ENCODE measurements at places on chromosomes 16 and 17.

- no peak for DNase-seq
These were observed 22.8 kb downstream of the PRKCB start for GRCh38 chr16:23858542-23858941.

GRCh38 chr17:44556166-44556831, 985 bp upstream of the FZD2 start:
- DNase-seq = no peak

DNA sequence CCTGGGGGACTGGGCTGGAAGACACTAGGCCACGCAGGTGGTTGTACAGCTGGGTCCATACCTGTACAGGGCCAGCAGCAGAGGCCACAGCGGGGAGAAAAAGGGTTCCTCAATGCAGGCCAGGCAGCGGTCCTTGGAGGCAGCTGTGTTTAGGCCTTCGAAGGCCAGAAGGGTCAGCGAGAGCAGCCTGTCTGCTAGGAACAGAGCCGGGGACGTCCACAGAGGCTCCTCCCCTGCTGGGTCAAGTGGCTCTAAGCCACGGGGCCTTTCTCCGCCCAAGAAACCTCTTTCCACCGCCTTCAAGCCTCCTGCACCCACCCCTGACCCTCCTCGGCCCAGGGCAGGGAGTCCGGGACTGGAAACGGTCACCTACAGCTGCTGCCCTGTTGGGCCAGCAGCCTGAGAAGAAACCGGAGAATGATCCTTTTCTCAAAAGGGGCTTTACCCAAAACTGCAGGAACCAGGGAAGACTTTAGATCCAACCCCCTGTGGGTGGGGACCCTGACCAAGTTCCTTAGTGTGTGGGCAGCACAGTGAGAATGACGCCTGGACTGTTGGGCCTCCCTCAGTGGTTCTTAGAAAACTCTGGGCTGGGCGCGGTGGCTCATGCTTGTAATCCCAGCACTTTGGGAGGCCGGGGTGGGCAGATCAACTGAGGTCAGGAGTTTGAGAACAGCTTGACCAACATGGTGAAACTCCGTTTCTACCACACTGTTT, 8.4 kb upstream of the SPATA2L start:
- no peak for DNase-seq

GRCh38 chr16:57748596-57748995, 13.0 kb downstream of the KATNB1 start:
- no peak for DNase-seq

DNA sequence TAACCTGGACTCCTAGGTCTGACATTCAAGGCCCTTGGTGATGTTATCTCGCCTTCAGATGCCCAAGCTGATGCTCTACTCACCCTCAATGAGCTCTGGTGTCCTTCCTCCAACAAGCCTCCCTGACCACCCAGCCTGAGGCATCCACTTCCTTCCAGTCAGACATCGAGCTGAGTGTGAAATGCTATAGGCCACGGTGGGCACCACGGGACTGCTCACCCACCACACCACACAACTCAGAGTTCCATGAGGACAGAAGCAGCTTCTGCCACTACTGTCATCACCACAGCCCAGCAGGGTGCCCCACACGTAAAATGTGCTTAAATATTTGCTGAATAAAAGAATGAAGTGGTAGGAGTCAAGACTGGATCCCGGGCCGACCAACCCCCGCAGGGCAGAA, 12.0 kb downstream of the CREBBP start:
- DNase-seq = no peak

DNA sequence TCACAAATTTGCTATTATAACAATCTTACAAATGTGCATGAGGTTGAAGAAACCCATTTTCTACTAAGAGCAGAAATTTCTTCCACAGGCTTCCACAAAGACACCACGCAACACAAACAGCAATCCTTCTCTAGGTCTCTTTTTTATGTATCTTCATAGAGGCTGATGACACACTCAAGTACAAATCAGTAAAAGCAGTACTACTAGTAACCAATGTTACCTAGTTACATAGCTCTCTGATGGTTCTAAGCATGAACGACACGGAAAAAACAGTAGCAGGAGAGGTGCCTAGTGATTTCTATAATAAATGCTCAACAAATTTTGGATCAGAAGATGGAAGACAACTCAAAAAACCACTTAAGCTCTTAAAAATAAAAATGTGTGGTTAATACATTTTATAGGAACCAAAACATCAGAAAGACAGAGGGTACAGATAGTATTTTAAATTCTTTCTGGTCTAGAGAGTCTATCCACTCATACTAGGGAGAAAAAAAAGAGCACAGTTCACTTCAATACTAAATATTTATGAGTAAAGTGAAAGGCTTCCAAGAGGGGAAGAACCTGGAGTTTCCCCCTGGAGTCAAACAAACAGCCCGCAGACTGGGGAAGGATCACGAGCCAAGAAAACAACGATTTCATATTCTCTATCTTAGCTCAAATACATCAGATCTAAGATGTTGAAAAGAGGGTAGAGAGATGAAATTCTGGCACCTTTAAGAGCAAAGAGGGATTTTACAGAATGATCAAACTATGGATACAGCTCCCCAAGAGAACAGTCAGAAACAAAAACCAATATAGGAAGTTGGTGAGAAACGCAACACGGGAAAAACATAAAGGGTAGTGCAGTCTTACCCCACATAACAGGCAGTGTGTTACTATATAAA, 40.2 kb downstream of the SMG6 start:
- no peak for DNase-seq

DNA sequence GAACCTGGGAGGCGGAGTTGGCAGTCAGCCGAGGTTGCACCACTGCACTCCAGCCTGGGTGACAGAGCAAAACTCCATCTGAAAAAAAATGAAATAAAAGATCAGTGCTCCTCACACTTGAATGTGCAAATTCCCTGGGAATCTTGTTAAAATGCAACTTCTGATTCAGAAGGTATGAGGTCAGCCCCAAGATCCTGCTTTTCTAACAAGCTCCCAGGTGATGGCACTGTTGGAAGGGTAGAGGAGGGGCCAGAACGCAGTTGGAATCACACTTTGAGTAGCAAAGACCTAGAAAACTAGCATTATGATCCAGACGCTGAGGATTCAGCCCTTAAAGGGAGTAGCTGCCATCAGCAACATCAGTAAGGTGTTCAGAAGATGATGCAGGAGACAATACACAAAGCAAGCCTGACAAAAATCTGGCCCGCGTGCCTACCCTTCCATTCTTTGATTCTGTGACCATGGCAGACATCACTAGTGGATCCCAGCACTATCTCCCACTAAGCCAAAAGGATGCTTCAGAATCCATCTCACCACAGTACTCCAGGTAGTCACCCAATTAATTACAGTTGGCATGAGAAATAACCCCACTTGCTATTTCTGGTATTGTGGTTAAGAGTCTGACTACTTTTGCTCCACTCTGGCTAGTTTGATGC, 33.1 kb upstream of the MEIOC start:
- DNase-seq = no peak

GRCh38 chr16:3042376-3042775, 4.0 kb upstream of the MMP25 start:
- no peak for DNase-seq

DNA sequence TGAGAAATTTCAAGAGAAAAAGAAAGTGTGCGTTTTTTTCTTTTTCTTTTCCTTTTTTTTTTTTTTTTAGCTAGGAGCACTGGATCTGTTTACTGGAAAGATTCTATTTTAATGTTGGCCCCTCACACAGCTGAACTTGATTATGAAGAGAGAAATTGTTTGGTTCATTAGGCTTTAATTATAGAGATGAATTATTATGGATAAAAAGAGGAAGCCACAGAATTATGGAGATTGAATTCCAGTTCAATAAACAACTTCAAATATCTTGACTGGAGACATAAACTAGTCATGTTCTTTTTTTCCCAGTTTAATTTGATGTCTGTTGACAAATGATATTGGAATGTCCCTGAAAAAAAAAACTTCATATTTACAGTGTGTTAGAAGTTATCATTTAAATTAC, 152.0 kb upstream of the HS3ST3A1 start:
- no peak for DNase-seq

Data from activated CD8-positive, alpha-beta memory T cell treated with anti-CD3 and anti-CD28 coated beads for 1 hour (primary cell).